ENCODE measurements at places on chromosomes 6 and 20.

- peak overlapping the region; percentile 91 for H3K4me3 ChIP-seq
- peaks cover 2% of the 10 kb centered on the region for H3K36me3 ChIP-seq
- peak overlapping the region; percentile 98 for H3K27ac ChIP-seq
- no peaks in the 10 kb centered on the region for H3K27me3 ChIP-seq
- peaks cover 48% of the 10 kb centered on the region for H3K4me1 ChIP-seq
These were observed 51.6 kb upstream of the FAM83D start for GRCh38 chr20:38874460-38875174.

DNA sequence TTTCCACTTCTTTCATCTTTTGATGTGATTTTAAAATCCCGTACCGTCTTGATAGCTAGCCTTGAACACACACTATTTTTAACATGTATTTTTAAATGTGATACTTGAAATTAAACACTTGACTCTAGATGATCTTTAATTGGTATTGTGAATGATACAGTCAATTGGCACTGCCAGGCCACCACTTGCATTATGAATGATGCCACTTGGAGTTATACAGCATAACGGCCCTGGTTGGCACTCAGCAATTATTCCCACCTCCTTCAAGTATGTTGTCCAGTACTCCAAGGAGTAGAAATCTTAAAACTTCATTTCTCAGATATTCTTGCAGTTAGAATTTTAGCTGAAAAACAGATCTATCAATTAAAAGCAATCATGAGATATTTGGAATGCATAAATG, 62.9 kb downstream of the TENT5A start:
- H3K27ac ChIP-seq: no peak overlapping the region
- H3K27me3 ChIP-seq: peaks cover 3% of the 10 kb centered on the region
- no peaks in the 10 kb centered on the region for H3K36me3 ChIP-seq
- DNase-seq: no peak

DNA sequence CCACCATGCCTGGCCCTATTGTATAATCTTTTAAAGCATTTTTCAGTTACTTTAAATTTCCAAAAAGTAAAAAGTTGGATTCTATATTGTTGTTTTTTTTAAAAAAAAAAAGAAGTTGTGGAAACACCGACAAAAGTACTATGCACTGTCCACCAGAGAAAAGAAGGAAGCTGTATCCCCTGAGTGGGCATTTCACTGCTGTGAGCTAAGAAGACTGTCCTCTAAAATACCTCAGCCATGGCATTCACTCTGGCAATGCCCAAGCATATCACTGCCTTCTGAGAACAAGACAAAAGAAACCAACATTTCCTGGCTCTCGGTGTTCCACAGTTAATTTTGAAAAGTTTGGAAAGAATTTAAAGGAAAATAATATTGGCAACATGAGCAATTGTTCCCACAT, 117.8 kb downstream of the IPCEF1 start:
- peaks cover 26% of the 10 kb centered on the region for H3K36me3 ChIP-seq
- H3K4me1 ChIP-seq: peaks cover 81% of the 10 kb centered on the region
- no peak for DNase-seq
- H3K4me3 ChIP-seq: peak overlapping the region; percentile 23

DNA sequence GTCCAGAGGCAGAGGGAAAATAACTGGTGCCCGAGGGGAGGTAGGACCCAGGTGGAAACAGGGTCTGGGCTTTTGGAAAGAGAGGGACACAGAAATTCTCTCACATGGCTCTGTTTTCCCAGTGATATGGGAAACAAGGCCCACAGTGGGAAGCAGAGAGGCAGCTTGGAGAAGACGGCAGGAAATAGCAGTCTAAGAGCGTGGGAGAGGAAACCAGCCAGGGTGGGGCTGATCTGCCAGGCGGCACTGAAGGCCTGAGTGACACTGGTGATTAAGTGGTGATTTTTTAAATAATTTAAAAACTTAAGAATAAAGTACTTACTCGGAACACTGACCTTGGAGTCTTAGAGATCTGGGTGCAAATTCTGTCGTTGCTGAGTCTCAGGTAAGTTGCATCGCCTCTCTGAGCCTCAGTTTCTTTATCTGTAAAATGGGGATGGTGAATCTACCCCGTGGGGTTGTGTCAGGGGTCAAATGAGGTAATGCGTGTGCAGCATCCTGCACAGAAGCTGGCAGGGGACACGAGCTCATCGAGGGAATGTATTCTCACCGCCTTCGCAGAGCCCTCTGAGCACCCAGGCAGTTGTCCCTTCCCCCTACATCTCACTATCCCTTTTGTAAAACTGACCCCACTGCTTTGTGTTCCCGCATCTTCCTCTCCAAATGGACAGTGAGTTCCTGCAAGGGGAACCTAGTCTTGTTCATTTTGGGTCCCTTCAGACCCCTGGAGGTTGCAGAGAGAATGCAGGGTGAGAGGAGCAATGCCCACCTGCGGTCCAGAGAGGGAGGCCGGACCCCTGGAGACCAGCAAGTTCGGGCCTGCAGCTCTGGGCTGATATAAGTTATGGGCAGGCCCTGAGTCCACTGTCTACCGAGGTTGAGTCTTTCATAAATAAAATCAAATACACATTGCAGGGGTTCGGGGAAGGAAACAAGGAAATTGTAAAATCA, 228.6 kb upstream of the PMEPA1 start:
- no peak overlapping the region for H3K4me3 ChIP-seq
- H3K36me3 ChIP-seq: no peaks in the 10 kb centered on the region

- peaks cover 4% of the 10 kb centered on the region for H3K27me3 ChIP-seq
- DNase-seq: no peak
- no peak overlapping the region for H3K27ac ChIP-seq
- H3K4me1 ChIP-seq: peaks cover 3% of the 10 kb centered on the region
- no peaks in the 10 kb centered on the region for H3K36me3 ChIP-seq
- H3K4me3 ChIP-seq: no peak overlapping the region
These were observed 105.8 kb downstream of the RNF144B start for GRCh38 chr6:18492972-18493371.

DNA sequence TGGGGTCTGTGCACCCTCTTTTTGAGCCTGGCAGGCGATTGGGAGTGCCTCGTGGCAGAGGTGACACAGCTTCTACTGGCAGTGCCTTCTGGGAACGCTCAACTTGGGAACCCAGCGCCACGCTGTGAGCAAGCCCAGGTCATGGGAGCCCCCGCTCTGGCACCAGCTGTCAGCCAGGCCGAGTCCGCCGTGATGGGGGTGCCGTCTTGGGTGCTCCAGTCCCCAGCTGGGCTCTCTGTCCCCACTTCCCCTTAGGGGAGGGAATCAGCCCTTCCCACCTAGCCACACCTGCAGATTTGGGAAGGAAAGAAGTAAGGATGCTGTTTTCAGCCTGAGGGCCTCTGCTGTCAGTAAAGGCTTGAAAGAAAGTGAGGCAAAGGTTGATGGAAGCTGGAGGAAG, 31.0 kb upstream of the NTSR1 start:
- no peak overlapping the region for H3K4me3 ChIP-seq
- H3K27ac ChIP-seq: no peak overlapping the region
- H3K27me3 ChIP-seq: peaks cover 2% of the 10 kb centered on the region
- DNase-seq: no peak

DNA sequence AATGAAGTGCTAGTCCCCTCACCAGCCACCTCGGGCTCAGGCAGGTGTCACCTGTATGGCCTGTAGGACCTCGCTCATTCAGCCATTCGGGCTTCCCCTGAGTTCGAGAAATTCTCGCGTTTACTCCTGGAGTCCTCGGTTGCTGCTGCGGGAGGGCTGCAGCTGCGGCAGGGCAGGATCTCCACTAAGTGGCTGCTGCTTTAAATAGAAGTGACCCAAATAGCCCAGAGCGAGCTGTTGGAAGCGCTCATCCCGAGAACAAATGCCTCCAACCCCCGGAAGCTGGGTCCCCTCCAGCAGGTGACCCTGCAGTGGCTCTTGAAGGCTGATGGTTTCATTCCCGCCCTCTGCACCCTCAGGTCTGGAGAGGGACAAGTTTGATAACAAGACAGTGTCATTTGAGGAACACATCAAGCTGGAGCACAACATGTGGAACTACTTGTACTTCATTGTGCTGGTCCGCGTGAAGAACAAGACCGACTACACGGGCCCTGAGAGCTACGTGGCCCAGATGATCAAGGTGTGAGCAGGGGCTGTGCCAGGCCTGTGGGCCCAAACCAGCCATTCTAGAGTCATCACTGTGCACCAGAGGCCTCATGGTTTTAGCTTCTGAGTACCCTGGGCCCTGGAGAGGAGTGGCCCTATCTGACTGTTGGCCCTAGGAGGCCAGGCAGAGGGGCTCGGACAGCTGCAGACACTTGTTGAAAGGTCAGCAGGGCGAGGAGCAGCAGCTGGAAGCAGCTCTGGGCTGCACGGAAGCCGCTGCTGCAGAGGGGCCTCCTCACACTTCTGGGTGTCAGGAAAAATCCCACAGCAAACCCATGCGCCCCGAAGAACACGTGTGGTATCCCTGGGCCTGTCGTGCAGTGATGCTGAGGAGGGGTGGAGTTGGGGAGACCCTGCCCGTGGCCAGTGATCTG, 18.1 kb downstream of the UQCC2 start:
- H3K4me3 ChIP-seq: peak overlapping the region; percentile 81
- no peak for DNase-seq
- peaks cover 70% of the 10 kb centered on the region for H3K4me1 ChIP-seq
- H3K27me3 ChIP-seq: no peaks in the 10 kb centered on the region

Measured in naive thymus-derived CD8-positive, alpha-beta T cell (primary cell).